ENCODE measurements at places on chromosomes 2 and 18.

DNA sequence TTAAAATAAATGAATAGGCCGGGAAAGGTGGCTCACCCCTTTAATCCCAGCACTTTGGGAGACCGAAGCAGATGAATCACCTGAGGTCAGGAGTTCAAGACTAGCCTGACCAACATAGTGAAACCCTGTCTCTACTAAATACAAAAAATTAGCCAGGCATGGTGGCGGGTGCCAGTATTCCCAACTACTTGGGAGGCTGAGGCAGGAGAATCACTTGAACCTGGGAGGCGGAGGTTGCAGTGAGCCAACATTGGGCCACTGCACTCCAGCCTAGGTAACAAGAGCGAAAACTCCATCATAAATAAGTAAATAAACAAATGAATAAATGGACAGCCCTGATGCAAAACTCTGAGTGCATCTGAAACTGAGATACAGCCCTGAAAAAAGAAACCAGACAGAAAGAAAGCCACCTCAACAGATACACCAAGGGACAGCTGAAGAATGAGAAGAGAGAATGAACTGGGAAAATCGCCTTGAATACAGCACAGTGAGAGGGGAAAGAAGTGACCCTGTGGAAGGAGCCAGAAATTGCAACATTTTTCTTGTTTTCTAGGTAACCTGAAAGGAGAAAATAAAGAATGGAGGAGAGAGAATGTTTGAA, 64.4 kb downstream of the TRABD2A start:
- DNase-seq: no peak

- DNase-seq: no peak
These were observed 12.0 kb downstream of the CATIP start for GRCh38 chr2:218368621-218369153.

GRCh38 chr2:151043484-151043883, 218.2 kb downstream of the RBM43 start:
- DNase-seq: peak; percentile 58

GRCh38 chr2:60796573-60797509, 40.8 kb downstream of the PAPOLG start:
- DNase-seq: no peak

DNA sequence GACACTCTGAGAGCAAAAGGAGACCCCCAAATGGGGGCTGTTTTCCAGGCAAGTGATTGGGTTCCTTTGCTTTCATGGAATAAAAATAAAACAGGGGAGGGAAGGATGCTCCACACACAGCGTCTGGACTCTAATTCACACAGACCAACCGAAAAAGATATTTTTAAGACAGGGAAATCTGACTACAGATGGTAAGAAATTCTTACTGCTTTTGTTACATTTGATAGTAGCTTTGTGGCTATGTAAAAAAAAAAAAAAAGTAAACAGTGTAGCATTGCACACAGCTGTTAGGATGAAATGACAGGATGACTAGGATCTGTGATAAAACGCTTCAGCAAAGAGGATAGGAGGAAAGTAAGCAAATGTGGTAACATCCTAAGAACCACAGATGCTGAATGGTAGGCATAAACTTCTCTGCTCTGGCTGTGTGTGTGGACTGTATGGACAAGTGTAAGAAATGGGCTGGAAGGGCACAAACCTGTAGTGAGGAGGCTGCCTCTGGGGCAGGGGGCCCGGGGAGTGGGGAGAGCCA, 207.6 kb downstream of the ANAPC1 start:
- no peak for DNase-seq

DNA sequence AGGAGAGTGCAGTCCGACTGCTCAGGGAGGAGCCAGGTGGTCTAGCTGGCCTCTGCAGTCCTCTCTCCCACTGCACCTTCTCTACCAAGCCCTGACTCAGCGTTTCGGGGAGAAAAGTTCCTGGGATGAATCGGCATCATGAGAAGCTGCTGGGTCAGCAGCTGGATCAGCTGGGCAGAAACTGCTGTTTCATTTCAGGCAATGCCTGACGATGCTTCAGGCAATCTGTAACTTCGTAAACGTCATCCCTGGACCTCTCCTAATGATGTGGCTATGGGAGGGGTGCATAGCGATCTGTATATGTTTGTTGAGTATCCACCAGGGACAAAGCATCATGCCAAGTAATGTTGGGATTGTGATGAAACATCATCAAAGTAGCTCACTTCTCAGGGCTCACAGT, 20.7 kb downstream of the LIPG start:
- DNase-seq: no peak

DNA sequence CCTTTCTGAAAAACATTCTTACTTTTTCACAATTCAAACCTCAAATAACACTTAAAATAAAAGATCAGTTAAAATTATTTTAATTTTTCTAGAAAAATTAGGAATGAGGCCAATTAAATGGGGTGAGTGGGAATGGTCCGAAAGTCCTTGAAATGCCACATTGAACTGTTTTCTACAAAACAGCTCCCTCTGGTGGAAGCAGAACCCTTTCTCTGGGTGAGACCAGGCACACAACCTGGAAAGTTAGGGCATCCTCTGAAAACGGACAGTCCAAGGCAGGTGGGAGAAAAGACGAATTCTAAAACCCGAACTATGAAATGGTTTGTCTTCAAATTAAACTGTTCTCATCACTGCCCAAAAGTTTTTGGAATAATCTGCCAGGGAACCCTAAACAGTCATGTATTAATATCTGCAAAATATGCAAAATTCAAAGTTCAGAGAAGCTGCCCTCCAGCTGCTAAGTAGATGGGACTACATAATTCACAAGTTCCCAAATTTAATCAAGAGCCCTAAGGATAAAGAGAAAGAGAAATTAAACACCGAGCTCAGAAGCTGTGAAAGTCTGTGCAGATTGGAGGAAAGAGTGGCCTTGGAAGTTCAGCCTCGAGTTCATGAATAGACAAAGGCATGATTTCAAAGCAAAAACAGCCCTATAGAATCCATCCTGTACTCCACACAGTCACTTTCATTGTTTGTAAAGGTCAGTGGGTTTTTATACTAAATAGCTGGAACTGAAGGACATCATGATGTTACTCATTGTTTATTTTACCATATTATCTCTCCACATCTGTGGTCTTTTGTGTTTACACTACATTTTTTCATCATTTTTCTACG, 108.3 kb downstream of the PIEZO2 start:
- peak; percentile 14 for DNase-seq

GRCh38 chr2:207088839-207089238, 76.9 kb downstream of the KLF7 start:
- DNase-seq: no peak

- no peak for DNase-seq
These were observed 48.7 kb upstream of the FZD7 start for GRCh38 chr2:201984800-201985525.

- DNase-seq: no peak
These were observed 28.1 kb downstream of the ACVR2A start for GRCh38 chr2:147872967-147873366.

DNA sequence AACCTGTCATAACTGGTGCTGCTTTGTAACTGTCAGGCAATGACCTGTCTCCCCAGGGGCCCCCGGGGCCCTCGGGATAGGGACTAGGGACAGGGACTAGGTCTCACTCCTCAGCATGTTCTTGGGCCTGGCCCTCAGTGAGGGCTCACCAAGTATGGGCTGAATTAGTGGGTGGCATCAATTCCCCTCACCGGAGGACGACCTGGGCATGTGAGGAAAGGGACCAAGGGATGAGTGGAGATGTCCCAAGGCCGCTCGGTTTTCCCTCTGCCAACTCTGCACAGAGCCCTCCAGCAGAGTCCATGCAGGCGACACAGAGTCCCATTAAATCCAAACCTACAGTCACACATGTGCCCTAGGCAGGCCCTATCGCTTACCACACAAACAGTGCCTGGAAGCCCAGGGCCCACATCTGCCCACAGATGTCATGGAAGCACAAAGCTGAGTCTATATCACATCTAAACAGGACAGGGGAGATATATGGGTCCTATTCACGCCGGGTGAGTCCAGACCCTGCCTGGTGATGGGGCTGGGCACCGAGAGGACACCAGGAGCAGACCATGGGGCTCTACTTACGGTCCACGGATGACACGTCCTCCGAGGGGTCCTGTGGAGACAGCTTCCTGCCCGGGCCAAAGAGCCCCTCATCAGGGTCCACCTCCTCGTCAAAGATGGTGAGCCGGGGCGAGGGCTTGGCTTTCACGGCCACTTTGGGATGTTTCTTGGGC, 26.6 kb downstream of the HS1BP3 start:
- DNase-seq: no peak

DNA sequence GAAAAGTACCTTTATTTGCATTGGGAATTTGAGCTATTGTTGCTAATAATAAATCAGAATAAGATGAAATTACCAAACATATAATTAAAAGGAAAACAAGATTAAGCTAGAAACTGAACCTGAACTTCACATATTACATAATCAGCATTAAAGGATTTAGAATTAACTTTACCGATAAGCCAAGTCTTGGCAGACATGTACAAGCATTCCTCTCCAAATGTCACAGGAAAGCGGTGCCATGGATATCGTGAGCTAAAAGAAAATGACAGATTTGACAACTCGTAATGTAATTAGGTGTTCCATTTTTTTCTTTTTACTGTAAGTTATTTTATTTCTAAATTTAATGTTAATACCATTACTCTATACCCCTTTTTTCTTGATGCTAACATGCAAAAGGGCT, 55.1 kb upstream of the CD302 start:
- no peak for DNase-seq

DNA sequence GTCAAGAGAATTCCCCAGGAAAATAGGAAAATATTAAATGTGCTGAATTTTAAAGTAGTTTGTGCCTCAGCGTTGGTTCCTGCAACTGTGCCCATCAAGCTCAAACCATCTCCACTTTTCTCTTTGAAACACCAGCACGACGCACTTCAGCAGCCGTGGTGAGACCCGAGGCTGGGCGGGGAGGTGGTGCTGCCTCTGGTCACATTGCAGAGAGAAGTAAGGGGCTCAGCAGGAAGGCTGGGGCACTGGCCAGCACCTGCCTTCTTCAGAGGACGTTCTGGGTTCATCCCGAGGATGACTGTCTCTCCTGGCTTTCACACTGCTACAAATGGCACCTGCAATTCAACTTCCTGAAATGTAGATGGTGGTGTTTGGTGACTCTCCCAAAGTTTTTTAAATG, 323.7 kb upstream of the SALL3 start:
- DNase-seq: no peak

DNA sequence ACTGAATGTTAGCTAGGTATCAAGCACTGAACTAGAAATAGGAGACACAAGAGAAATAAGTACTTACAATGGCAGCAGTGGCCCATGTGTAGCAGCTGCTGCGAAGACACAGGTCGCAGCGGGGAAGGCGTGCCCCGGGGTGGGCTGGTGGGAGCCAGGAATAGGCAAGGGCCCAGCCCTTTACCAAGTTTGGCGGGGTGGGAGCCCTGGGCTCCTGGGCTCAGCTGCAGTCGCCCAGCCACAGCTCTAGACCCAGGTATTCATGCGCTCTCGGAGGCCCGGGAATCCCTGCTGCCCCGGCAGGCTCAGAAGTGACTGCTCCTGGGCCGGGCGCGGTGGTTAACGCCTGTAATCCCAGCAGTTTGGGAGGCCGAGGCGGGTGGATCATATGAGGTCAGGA, 1287.3 kb downstream of the CNTNAP5 start:
- no peak for DNase-seq

DNA sequence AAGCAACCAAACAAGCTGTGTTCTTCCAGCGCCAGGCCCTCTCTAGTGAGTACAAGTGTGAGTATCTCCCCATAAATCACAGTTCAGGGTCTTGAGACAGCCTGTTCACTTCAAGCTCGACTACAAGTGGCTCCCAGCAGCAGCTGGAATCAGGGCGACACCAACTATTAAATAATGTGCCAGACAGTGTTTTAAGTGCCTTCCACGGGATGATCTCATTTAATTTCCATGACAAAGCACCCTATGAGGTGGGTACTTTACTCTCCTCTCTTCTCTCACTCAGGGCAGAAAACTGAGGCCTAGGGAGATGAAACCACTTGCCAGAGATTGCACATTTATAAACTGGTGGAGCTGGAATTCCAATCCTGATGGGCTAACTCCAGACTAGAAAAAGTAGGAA, 2.6 kb upstream of the FAM136A start:
- DNase-seq: no peak
